ENCODE measurements at places on chromosomes 2 and 18.

DNA sequence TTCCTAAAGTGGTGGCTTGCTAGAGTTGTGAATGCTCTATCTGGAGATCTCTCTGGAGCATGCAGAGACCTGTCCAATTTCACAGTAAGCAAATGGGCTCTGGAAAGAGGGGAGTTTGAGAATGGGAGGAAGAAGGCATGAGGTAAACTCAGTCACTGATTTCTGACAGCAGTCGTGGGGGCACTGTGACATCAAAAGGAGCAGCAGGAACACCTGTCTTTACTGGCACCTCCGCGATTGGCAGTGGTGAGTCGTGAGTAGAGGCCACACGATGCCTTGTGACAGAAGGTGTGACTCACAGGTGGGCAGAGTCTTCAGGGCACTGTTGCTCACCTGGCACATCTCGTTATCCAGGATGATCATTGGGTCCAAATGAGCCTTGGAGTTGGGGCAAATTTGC, 38.8 kb upstream of the CAVIN2 start:
- DNase-seq, result no peak

- DNase-seq, result no peak
Measured at GRCh38 chr2:24080701-24081100, 3.9 kb downstream of the TP53I3 start.

DNA sequence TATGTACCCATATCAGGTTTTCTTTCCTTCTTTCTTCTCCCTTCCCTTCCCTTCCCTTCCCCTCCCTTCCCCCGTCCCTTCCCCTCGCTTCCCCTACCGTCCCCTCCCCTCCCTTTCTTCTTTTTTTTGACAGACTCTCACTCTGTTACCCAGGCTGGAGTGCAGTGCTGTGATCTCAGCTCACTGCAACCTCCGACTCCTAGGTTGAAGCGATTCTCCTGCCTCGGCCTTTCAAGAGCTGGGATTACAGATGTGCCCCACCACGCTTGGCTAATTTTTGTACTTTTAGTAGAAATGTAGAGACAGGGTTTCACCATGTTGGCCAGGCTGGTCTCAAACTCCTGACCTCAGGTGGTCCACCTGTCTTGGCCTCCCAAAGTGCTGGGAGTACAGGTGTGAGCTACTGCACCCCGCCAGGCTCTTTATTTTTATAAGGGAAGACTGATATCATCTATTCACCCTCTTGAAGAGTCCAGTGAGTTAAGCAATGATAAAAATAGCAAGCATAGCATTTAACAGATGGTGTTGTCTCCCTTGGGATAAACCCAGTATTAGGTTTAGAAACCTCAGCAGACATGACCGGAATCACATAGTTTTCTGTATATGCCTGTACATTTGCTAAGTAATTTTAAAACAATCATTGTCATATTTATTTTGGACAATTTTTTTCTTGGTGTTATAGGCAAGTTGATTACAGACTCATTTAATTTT, 888.4 kb downstream of the TRIB2 start:
- DNase-seq, result no peak

GRCh38 chr2:124559236-124559635, 534.1 kb downstream of the CNTNAP5 start:
- DNase-seq, result no peak

GRCh38 chr18:80229766-80230745, 17.3 kb downstream of the PARD6G start:
- no peak for DNase-seq

DNA sequence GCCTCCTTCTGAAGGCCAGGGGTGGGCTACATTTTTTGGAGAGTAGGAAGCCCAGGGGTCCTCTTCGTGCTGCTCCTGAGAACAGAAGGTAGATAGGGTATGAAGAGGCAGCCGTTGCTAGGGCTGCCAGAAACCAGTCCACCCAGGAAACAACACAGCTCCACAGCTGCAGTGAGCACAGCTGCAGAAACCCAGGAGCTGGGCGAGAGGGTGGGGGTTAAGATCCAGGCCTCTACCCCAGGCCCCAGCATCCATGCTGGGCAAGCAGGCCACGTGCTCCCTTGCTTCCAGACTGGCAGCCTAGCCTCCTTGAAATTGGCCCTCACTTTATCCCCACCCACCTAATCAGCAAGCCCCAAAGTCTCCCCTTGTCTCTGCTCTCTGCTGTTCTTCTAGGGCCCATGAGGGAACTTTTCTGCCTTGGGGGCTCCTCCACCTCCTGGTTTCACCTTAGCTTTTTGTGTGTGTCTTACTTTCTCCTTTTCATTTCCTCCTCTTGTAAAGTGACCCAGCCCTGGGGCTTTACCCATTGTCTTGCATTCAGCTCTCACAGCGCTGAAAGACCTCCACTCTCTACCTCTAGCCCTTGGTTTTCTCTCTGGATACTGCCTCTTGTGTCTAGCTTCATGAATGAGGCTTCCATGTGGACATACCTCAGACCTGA, 30.7 kb downstream of the STON1 start:
- no peak for DNase-seq

DNA sequence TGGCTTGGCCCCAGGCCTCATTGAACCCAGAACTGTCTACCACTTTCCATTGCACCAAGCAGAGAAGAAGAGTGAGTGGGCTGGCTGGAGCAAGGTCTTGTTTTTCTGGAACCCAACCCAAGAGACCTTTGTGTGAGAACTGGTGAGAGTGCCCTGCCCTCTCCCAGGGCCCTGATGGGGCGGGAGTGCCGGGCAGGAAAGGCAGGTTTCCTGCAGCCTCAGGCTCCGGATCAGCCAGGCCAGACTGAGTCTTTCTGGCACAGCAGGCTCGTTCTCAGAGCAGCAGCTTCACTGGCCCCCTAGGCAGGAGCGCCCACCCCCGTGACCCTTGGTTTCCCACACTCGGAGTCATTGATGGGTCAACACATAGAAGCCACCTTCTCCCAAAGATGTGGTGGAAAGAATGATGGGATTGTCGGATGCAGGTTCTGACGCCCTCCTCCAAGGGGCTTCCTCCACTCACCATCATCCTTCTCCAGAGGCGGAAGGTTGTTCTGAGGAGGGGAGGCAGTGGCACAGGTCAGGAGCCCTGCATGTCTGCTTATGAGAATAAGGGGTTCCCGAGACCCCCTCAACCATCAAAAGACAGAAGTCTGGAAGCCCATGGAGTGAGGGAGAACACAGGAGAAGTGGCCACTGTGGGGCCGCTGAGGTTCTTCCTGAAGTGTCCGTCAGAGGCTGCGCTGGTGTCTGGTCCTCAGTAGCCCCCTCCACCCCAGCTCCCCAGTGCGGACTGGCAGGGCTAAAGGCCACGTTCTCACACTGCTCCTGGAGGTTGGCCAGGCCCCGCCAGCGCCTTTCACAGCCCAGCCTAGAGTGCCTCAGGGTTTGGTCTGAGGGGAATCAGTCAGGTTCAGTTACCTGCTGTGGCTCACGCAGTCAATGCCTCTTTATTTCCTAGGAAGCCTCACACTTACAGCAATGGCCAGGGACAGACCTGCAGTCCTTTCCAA, 62.8 kb upstream of the LAPTM4A start:
- DNase-seq, result no peak

- no peak for DNase-seq
Measured at GRCh38 chr18:27996801-27997272, 180.1 kb downstream of the CDH2 start.

DNA sequence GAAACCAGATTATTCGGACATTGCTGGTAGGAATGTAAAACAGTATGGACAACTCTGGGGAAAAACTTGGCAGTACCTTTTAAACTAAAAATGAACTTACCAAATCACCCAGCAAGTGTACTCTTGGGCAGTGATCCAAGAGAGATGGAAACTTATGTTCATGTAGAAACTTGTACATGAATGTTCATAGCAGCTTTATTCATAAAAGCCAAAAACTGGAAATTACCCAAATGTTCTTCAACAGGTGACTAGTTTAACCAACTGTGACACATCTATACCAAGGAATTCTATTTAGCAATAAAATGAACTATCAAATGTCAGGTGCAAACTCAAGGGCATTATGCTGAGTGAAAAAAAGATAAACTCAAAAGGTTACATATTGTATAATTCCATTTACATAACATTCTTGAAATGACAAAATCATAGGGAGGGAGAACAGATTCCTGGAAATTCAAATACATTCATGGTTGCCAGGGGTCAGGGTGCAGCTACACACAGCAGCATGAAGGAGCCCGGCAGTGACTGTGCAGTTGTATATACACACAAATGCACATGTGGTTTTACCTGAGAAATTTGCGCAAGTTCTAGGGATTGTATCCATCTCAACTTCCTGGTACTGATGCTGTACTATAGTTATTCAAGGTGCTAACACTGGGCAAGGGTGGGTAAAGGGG, 3.5 kb upstream of the RNU4ATAC start:
- no peak for DNase-seq

GRCh38 chr2:20126040-20126439, 74.6 kb upstream of the LAPTM4A start:
- no peak for DNase-seq

DNA sequence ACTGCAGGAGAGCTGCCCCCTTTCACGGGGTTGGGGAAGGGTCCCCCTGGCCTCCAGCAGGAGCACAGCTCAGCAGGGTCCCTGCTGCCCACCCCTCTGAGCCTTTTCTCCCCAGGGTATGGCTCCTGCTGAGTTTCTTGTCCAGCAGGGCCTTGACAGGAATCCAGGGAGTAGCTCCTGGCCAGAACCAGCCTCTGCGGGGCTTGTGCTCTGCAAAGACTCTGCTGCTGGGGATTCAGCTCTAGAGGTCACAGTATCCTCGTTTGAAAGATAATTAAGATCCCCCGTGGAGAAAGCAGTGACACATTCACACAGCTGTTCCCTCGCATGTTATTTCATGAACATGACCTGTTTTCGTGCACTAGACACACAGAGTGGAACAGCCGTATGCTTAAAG, 21.2 kb downstream of the FOSL2 start:
- DNase-seq, result no peak

GRCh38 chr2:54500404-54501205, 44.5 kb downstream of the SPTBN1 start:
- DNase-seq, result no peak

GRCh38 chr18:70221156-70221914, 15.8 kb upstream of the RTTN start:
- DNase-seq, result no peak

DNA sequence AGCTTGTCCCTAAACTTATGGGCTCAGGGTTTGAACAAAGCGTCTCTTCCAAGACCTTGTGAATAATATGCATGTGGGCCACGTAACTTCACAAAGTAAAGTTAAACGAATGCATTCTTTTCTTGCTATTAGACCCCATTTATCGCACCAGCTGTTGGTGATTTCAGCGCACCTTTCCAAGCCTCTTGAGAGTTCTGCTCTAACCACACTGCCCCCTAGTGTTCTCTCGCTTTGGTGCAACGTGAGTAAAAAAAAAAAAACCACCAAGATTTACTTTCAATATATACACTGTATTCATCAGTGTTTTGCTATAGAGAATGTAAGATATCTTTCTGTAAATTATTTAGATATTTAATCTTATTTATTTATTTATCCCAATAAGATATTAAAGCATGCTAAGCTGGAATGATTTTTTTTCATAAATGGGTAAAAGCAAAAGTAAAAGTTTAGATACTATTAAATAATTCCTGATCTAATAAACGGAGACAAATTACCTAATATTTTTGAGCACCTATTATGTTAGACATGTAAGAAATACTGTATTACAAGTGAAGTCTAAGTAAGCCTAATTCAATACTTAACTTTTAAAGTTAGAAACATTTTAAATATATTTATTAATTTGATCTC, 459.5 kb downstream of the DLGAP1 start:
- DNase-seq, result no peak

DNA sequence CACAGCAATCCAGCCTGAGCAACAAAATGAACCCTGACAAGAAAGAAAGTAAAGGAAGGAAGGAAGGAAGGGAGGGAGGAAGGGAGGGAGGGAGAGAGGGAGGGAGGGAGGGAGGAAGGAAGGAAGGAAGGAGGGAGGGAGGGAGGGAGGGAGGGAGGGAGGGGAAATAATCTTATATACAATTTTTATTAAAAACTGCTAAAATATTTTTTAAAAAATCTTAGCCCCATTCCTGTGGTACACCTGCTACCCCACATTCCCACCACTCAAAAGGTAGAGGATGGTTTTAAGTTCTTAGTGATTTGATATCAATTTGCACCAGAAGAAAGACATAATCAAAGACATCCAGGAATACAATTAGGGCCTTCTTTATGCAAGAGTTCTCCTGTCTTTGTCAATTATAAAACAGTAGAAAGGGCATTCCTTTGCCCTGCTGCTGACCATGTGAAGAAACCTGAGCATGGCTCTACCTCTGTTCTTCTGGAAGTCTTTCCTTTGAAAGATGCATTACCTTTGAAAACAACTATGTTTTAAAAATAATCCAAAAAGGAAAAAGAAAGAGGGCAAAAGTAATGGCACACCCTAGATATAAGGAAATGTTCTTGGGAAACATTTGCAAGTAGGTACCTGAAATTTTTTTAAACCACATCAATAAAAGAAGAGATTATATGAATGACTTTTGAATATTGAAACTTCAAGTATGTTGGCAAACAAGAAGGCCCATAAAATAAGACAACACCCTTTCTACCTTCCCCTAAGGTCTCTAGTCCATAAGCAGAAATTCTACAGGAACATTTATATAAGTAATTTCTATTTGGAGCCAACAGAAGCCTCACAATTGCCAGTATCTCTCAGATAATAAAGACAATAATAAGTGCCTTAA, 33.7 kb upstream of the ACVR2A start:
- DNase-seq, result no peak

- DNase-seq, result no peak
Measured at GRCh38 chr2:47198985-47199451, 43.9 kb upstream of the STPG4 start.

GRCh38 chr2:148674063-148675020, 29.8 kb downstream of the EPC2 start:
- no peak for DNase-seq

- no peak for DNase-seq
Measured at GRCh38 chr2:1937066-1937465, 192.8 kb upstream of the PXDN start.

DNA sequence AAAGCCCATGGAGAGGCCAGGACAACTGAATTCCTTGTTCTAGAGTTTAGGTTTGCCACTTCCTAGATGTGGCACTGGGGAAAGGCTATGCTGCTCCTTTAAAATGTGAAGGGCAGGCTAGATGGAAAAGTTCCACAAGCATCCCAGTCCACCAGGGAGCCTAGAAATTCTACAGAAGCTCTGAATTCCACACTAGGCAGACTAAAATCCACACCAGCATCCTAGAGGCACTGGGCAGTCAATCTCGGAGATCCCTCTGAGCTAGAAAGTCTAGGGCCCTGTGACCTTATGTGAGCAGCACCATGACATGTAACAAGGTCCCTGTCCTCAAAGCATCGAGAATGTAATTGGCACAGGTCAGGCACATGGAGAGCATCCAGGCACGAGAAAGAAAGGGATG, 71.5 kb downstream of the LYPD1 start:
- DNase-seq, result no peak
